ENCODE measurements at places on chromosomes 2 and 18. TPM values are rescaled to one million over a fixed set of nuclear protein-coding genes. Genes with fewer than 3 reads are reported as not detected.

The SPATA3 gene
- polyA plus RNA-seq = not detected

The RAB27B gene
- 5.2 TPM for polyA plus RNA-seq

The GKN1 gene
- not detected for polyA plus RNA-seq

The C2orf78 gene
- not detected for polyA plus RNA-seq

The CROCC2 gene
- 0.04 TPM for polyA plus RNA-seq

The C2orf15 gene
- 13.5 TPM for polyA plus RNA-seq

The PRKAG3 gene
- polyA plus RNA-seq = 0.07 TPM

The SNORC gene
- 0.85 TPM for polyA plus RNA-seq

The HADHA gene
- 257 TPM for polyA plus RNA-seq

Measured in right renal cortex interstitium (tissue), 3 donors.